ENCODE measurements at places on chromosomes 3 and 15. TPM values are rescaled to one million over a fixed set of nuclear protein-coding genes. Genes with fewer than 3 reads are reported as not detected.

BNC1 gene
- total RNA-seq = 1.5 TPM

NEK11 gene
- 1.1 TPM for total RNA-seq

CYP1A2 gene
- not detected for total RNA-seq

OIP5 gene
- 27.7 TPM for total RNA-seq

ZNF621 gene
- total RNA-seq = 6.9 TPM

LIPC gene
- total RNA-seq = 0.07 TPM

SLC9C1 gene
- not detected for total RNA-seq

ANKRD63 gene
- total RNA-seq = not detected

IMPG2 gene
- 0.07 TPM for total RNA-seq

CLRN1 gene
- total RNA-seq = not detected

FMN1 gene
- under 0.01 TPM for total RNA-seq

FES gene
- 121 TPM for total RNA-seq

XCR1 gene
- not detected for total RNA-seq

CCR5 gene
- total RNA-seq = not detected

LRRC31 gene
- not detected for total RNA-seq

CHRFAM7A gene
- not detected for total RNA-seq

ULK3 gene
- total RNA-seq = 36.1 TPM

IL17RE gene
- 0.07 TPM for total RNA-seq

APOD gene
- total RNA-seq = 9.9 TPM

PLCH1 gene
- total RNA-seq = not detected

TMEM212 gene
- not detected for total RNA-seq

TGM5 gene
- not detected for total RNA-seq

LNP1 gene
- total RNA-seq = 1.2 TPM

STRIT1 gene
- not detected for total RNA-seq

AHSG gene
- not detected for total RNA-seq

FANCD2OS gene
- total RNA-seq = not detected

SLC51A gene
- total RNA-seq = not detected

SLC6A20 gene
- not detected for total RNA-seq

GOLGA6L1 gene
- not detected for total RNA-seq

KCNMB3 gene
- 1.4 TPM for total RNA-seq

SPG11 gene
- 28.0 TPM for total RNA-seq

OXSR1 gene
- total RNA-seq = 20.6 TPM

ITGB5 gene
- total RNA-seq = 190 TPM

GABRG3 gene
- total RNA-seq = not detected

AGBL1 gene
- total RNA-seq = not detected

TMEM207 gene
- not detected for total RNA-seq

CNTN6 gene
- not detected for total RNA-seq

ATP8B4 gene
- under 0.01 TPM for total RNA-seq

TMCO5A gene
- not detected for total RNA-seq

CATSPER2 gene
- 0.33 TPM for total RNA-seq

DET1 gene
- 3.5 TPM for total RNA-seq

TOP2B gene
- 62.4 TPM for total RNA-seq
